ENCODE measurements at places on chromosomes 1 and 21.

- DNase-seq, result no peak
Observed at GRCh38 chr1:67645495-67646144, 39.4 kb upstream of the GADD45A start.

DNA sequence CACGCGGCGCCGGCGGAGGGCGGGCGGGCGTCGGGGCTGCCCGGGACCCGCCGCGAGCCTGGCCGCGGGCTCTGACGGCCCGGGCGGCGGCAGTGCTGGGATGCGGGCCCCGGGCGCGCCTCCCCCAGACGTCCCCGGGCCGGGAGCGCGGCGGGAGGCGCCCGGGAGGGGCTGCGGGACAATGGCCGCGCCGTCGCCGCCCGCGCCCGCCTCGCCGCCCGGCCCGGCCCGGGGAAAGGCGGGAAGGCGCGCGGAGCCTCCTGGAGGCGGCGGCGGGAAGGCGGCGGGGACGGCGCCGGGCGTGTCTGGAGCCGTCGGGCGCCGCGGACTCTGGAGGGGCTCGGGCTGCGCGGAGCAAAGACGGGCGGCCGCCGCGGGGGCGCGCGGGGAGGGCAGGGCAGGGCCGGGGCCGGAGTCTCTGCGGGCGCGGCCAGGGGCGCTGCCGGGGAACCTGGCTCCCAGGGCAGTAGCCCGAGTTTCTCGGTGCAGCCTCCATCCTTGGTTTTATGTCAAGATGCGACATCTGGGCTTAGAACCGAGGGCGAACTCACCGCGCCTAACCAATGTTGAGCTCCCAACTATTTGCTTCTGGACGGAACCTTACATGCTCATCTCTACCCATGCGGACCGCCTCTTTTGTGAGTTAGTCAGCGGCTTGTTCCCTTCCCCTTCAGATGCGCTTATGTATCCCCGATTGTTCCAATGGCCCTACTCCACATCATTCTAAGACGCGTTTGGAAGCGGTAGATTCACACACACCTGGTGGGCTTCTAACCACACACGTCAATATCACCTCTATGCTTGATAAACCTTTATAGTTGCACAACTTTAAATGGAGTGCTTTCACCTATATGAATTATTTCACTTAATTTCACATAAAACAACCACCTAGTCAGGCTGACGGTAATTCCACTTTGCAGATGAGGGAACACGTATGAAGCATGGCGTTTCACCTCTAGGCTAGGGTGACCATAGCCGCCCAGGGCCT lies 651 bp downstream of the ZBTB8A start:
- DNase-seq, result peak; percentile 52

DNA sequence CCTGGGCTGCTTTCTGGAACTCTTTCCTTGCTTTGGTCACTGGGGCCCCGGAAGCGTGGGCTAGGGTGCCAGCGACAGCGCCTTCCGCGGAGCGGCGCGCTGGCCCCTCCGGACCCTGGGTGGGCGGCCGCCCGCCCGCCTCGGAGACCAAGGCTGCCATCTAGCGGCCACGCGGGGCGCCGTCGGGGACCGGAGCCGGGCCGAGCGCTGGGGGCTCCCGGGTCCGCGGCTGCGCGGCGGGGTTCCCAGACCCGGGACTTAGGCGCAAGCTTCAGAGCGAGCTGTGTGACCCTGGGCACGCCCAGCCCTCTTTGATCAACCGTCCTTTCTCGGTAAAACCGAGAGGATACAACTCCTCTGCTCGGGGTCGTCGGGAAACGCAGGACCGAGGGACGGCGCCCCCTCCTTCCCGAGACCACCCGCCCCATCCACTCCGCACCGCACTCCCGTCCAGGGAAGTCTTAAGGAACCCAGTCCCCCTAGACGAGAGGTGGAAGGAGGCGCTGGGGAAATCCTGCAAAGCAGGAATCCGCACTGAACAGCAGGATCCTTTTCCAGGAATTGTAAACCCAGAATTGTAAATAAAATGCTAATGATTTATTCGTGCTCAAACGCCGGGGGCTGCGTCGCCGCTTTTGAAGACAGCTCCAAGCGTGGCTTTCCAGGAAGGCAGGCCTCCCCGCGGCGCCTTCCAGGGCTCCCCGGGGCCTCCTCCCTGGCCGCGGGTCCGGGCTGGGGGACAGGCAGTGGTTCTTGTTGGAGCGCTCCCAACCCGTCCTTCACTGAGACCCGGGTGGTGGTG lies 41.2 kb downstream of the RRAGC start:
- DNase-seq, result peak; percentile 88

DNA sequence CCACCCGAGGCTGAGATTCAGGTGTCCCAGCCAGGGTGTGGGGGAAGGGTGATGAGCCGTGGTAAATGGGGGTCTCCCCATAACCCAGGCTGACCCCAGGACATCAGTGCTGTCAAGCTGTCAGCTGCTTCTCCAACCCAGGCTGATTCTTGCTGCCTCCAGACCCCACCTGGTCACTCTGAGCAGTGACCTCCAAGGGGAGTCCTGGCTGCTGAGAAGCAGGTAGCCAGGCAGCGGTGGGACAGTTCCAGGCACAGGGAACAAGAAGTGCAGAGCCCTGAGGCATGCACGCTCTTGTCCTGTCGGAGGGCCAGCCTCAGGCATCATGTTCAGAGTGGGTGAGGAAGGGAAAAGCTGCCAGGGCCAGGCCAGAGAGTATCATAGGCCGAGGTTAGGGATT lies 1.1 kb downstream of the ESPN start:
- peak; percentile 53 for DNase-seq

DNA sequence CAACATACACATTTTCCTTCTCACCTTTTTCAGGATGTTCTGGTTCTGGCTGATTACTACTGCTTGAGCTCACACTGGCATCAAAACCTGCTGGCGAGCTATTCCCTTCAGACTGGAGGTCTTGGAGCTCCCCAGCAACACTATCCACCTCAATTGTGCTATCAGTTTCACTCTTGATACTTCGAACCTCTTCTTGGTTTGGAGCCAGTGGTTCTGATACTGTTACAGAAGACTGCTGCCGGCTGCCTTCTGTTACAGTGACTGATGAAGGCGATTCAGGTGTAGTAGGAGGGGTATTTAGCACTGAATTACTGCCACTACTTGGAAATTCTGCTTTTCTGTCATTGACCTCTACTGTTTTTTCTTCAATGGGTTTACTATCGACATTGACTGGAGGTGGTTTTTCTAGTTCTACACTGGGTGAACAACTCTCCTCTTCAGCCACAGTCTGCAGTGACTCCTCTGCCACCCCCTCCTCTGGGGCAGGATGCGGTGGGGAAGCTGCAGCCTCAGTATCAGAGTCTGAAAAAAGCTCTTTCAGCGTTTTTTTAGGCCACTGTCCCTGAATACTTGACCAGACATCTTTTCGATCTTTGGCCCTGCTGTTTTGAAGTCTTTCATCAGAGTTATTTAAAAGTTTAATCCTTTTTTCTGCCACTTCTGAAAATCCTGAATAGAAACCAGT lies 20.7 kb upstream of the RBM34 start:
- no peak for DNase-seq
